Spinal cord (tissue), 10 donors: ENCODE measurements at places on chromosomes 1 and 21.

- DNase-seq = peak; percentile 82
Observed at GRCh38 chr1:99004861-99005442, at the start of gene PLPPR5. TSS of gene PLPPR5 (minus strand) at chr1:99004861. CDS start at chr1:99004671, 190 bp downstream.

DNA sequence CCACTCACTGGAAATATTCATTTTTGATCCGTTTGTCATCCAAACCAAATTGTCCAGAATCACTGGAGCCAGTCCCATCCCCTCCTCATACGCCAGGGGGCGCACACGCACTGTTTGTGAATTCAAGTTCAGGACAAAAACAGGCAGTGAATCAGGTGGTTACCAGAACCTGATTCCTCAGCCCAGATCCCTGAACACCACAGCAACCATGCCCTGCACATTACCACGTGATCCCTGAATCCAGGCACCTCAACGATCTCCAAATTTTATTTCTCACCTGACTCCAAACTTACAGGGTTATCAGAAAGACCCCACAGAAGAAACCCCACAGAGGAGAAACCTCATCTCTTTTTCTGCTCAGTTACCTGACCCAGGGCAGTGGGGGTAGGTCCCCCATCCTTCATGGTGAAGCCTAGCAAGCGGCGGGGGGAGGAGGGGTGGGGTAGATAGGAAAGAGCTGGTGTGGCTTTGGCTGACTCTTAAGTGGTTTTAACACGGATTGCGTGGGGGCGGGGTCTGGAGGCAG is 1.4 kb upstream of the PTPRF start:
- peak; percentile 78 for DNase-seq

DNA sequence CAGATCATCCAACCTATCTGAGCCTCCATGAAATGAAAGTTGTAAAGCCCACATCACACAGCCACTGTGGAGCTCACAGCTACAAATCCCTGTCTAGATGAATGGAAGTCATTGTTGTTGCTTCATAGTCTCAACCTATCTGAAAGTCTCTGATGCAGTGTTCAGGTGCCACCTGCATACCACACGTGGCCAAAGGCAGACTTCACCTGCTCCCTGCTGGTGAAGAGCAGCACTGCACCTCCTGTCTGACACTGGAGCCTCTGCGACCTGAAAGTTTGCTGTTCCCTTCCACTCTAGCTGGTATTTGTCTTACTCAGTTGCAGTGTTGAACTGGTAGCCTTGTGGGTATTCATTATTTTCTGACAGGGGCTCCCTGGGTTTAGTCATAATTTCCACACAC is 18.4 kb downstream of the LORICRIN start:
- no peak for DNase-seq

GRCh38 chr1:1421147-1421906 is at the start of gene ANKRD65:
TSS of gene ANKRD65 (minus strand) at chr1:1421276. CDS start at chr1:1421005, 271 bp downstream.
- DNase-seq = no peak
